Central memory CD4-positive, alpha-beta T cell (primary cell): ENCODE measurements at places on chromosomes 3 and 15.

GRCh38 chr15:73631915-73632669 is 1.1 kb downstream of the NPTN start:
- DNase-seq, result no peak

GRCh38 chr3:46939578-46940445 is 36.7 kb downstream of the CCDC12 start:
- no peak for DNase-seq

DNA sequence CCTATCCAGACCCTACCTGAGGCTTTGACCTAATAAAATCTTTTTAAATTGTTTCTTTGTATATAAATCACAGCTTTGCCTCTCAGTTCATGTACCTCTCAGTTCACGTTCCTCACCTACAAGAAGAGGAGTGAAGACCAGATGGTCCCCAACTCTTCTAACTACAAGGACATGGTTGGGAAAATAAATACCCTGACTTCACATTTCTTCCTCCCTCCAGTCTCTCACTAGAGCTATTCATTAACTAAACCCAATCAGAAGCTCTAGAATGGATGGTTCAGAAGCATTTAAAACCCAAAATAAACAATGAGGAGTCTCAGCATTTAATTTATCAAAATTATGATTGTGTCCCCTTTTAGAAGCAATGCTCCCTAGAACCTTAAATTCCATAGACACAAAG is 97.3 kb upstream of the AGTR1 start:
- no peak for DNase-seq

- DNase-seq, result no peak
Measured at GRCh38 chr3:41173926-41174885, 25.1 kb upstream of the CTNNB1 start.

DNA sequence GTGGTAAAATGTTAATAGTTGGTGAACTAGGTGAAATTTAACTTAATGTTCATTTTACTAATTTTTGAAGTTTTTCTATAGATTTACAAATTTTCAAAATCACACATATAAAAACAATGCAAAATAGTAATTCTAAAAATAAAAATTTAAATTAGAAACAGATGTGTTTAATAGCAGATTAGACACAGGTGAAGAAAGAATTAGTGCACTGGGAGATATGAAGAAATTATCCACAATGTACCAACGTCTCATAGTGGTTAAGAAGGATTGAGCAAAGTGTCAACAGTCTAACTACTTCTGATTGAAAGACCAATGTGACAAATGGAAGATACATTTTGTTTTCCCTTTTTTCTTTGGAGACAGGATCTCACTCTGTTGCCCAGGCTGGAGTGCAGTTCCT is 26.5 kb downstream of the SPG11 start:
- DNase-seq, result no peak

GRCh38 chr3:10960255-10960654 is 32.3 kb upstream of the SLC6A1 start:
- DNase-seq, result no peak
